ENCODE measurements at places on chromosomes 2 and 18.

DNA sequence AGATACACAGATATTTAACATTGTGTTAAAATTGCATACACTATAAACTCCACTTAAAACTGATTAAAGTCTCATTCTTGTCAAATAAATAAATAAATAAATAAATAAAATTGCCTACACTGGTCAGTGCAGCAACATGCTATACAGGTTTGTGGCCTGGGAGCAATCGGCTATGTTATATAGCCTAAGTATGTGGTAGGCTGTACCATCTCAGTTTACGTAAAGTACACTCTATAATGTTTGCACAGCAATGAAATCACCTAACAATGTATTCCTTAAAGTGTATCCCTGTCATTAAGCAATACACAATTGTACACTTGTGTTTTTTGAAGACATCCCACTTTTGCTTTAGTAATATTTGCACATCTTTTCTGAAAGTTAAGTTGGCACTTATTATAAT lies 337.7 kb upstream of the SETBP1 start:
- no peak for DNase-seq

DNA sequence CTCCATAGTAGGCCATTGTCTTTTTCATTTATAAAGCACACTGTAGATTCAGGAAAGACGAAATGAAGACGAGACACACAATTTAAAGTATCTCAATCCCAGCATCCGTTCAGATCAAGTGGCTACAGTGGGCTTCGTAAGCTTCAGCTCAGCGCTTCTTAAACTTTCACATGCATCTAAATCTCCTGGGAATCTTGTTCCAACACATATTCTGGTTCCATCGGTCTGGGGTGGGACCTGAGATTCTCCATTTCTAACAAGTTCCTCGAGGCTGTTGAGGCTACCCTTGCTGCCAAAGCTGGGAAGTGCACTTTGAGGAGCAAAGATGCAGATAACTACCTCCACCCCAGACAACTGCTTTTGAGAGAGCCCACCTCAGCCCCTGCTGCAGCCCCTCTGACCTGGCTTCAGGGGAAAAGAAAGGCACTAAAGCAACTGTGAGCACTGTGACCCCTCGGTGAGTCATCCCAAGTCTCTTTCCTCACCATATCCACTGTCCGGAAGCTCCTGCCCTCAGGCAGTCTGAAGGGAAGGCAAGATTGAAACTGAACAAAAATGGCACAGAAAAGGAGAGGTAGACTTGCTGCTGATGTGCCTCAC lies 201.1 kb upstream of the FBXO11 start:
- DNase-seq, result no peak

DNA sequence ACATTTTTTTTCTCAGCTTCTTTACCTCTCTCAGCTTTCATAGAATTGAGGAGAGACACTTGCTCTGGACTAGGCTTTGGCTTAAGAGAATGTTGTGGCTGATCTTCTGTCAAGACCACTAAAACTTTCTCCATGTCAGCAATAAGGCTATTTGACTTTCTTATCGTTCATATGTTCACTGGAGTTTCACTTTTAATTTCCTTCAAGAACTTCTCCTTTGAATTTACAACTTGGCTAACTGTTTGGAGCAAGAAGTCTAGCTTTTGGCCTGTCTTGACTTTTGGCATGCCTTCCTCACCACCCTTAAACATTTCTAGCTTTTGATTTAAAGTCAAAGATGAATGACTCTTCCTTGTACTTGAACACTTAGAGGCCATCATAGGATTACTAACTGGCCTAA lies 104.4 kb upstream of the SLC39A10 start:
- DNase-seq, result no peak

- DNase-seq, result no peak
Measured at GRCh38 chr2:229650901-229651300, 63.5 kb downstream of the DNER start.

DNA sequence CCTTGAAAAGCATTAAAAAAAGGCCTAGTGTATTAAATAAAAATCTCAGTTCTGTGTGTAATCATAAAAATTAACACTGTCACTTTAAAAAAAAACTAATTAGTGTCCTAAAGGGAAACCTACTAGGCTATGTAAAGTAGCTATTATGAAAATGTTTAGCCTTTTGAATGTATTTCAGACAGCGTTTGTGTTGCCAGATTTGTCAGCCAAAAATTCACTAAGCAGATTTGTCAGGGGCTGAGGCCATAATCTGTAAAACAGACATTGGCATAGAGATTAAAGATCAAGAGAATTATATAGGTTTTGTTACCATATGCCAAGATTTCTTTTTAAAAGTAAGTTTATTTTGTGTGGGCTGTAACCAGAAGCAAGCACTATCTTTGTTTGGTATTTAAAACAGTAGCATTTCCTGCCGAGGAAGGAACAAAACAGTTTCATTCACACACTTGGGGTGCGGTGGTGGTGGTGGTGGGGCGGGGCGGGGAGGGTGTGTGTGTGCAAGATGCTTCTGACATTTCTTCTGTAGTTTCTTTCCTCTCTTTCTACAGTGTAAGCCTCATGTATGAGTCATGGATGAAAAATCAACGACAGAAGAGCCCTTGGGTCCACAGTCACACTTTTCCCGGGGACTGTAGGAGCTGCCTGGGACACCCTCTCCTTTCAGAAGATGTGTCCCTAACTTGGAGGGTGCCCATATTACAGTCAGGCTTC lies 328.5 kb upstream of the FANCL start:
- no peak for DNase-seq

DNA sequence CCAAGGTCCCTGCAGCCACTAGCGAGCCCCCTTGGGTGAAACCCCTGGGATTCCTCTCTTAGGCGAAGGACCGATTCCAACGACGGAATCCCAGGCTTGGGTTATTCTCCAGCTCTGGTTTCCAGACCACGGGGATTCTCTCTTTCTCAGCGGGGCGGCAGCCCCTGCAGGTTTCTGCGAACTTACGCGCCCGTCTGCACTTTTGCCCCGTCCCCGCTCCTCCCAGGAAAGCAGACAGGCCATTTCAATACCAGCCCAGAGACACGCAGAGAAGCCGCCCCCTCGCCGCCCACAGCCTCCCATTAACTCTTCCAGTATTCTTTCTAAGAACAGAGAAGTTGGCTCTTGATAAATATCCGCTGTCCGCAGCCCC lies 1.2 kb downstream of the CBLN2 start:
- no peak for DNase-seq

GRCh38 chr2:182911813-182912517 lies 45.5 kb upstream of the FRZB start:
- peak; percentile 23 for DNase-seq

- DNase-seq, result no peak
Measured at GRCh38 chr2:9214873-9215272, 8.3 kb downstream of the ASAP2 start.

- DNase-seq, result no peak
Measured at GRCh38 chr2:224174990-224175389, 135.9 kb upstream of the SERPINE2 start.

GRCh38 chr2:8893978-8894820 lies 56.8 kb upstream of the KIDINS220 start:
- DNase-seq, result no peak

- peak; percentile 26 for DNase-seq
Measured at GRCh38 chr2:24359129-24360049, 947 bp downstream of the ITSN2 start.

- no peak for DNase-seq
Measured at GRCh38 chr2:156215656-156216055, 116.9 kb downstream of the NR4A2 start.

DNA sequence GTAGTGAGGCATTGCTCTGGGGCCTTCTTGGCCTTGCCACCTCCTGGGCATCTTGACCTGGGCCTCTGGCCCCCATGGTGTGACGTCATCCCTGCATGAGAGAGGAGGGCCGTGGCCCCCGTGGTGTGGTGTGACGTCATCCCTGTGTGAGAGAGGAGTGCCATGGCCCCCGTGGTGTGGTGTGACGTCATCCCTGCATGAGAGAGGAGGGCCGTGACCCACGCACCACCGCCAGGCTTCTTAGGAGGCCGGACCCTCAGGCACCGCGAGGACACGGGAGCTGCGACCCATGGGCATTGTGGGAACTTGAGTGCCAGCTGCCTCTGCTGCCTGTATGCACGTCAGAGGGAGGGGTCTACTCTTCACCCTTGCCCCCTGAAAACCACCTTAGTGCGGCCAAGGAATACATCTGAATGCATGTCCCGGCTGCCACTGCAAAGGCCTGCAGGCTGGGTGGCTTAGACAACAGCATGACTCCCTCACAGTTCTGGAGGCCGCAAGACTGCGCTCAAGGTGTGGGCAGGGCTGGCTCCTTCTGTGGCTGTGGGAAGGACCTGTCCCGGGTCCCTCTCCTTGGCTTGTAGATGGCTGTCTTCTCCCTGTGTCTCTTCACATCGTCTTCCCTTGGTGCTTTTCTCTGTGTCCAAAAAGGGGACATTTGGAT lies 20.8 kb upstream of the OTOS start:
- DNase-seq, result no peak

DNA sequence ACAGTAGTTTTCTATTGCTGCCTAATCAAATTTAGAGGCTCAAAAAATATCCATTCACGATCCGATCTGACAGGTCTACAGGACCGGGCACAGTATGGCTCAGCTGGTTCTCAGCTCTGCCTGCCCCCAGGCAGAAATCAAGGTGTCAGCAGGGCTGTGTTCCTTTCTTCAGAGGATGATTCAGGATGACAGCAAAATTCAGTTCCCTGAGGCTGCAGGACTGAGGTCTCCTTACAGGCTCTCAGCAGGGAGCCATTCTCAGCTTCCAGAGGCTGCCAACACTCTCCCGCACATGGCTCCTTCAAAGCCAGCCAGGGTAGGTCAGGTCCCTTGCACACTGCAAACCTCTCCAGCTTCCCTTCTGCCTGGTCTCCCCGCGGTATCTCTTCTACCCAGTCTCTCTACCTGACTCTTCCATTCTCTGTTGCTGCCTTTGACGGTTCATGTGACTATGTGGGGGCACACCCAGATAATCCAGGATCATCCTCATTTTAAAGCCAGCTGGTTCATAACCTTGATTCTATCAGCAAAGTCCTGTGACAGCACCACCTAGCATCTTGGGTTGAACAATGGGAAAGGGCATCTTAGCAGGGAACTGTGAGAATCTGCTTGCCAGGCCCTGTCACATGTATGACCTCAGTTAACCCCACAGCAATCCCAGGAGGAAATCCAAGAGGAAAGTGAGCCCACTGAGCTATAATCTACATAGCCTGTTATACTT lies 50.4 kb downstream of the UXS1 start:
- no peak for DNase-seq

- no peak for DNase-seq
Measured at GRCh38 chr2:8118940-8119781, 562.7 kb upstream of the ID2 start.

DNA sequence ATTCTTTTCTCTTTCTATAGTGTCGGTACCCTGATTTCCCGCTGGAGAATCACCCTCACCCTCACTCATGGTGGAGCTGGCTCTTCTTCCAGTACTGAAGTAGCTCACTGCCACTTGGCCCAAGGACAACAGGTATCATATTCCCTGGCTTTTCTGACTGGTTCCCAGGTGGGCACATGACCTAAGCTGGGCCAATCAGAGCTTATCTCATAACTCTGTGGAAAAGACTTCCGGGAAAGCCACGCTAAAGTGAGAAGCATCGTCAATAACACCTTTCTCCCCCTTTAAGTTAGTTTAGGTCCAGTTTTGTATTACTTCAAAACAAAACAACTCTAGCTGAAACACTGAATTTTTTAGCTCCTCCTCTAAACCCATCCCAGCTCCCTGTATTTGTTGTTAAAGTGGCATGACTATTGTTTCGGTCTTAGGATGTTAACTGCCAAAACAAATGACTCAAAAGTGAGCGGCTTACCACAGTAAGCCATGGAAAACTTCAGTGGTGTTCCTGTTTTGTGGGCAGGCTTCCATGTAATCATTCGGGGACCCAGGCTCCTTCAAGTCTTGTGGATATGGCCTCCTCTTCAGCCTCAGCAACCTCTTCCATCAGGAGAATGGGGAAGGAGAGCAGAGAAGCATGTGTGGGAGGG lies 137.4 kb upstream of the DLX2 start:
- DNase-seq, result no peak

- DNase-seq, result peak; percentile 82
Measured at GRCh38 chr2:46847185-46847710, 68.4 kb downstream of the MCFD2 start.

- no peak for DNase-seq
Measured at GRCh38 chr2:63486861-63487290, 101.4 kb downstream of the WDPCP start.

GRCh38 chr2:19873014-19873413 lies 28.8 kb downstream of the TTC32 start:
- no peak for DNase-seq

GRCh38 chr2:145854039-145854755 lies 1334.3 kb upstream of the ZEB2 start:
- no peak for DNase-seq

DNA sequence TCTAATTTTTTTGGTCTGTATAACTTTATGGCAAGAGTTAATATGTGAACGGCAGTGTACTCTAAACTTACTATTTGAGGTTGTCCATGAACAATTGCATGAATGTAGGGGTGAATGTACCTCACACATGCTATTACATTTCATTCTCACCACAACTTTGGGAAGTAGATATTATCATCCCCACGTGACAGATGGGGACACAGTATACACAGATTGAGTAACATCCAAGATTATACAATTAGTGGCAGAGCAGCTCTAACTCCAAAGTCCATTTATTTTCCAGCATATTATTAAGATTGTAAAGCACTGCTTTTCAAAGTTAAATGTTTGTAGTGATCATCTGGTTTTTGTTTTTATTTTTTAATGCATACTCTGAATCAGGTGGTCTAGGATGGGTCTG lies 622.1 kb upstream of the ZEB2 start:
- no peak for DNase-seq

GRCh38 chr2:118348380-118349034 lies 260.2 kb downstream of the INSIG2 start:
- DNase-seq, result no peak

GRCh38 chr2:115285416-115285815 lies 843.0 kb downstream of the DPP10 start:
- DNase-seq, result no peak

DNA sequence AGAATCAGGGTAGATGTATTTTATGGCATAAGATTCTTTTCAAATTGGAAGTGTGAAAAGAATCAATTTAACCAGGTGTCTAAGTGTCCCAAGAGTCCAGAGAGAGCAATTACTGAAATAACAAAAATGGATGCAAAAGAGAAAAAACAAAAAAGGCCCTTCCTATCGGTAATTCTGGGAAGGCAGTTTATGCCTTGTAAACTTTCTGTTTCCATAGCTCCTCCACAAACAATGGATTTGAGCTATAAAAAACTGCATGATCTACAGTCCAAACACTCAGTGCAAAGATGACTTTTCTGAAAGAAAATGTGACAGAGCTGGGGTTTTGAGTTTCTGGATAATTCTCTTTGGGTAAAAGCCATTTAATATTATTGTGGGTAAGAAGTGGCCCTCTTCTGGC lies 366.1 kb downstream of the EN1 start:
- no peak for DNase-seq

GRCh38 chr2:6771634-6772611 lies 93.8 kb downstream of the CMPK2 start:
- DNase-seq, result no peak

GRCh38 chr2:60832621-60833020 lies 48.8 kb upstream of the REL start:
- DNase-seq, result no peak

Data from NCI-H774 (cell line).